ENCODE measurements at places on chromosomes 7 and 10.

DNA sequence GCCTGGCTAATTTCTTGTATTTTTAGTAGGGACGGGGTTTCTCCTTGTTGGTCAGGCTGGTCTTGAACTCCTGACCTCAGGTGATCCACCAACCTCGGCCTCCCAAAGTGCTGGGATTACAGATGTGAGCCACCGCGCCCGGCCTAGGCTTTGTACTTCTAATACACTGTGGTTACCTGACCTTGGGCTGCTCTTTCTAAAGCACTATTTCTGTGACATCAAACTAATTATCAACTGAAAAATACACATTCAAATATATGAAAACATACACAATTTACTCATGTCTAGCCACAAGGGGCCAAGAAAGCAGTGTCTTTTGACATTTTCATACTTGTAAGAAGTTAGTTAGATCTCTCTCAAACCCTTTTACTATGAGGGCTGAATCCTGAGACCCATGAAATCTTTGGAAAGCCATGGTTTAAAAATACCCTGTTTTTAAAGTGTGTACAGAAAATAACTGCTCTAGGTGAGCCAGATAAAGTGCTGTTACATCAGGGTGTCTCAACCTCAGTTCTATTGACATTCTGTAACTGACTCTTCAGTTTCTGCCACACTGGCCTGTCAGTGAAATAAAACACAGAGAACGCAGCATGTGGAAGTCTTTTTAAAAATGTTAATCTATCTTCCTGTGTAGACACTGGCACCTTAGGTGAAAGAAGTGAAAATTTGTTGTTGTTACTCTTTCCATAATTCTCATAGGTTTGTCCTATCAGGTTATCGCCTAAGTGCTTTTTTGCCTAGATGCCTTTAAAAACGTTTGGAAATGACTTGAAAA, 58.8 kb downstream of the CREM start:
- no peak for DNase-seq

GRCh38 chr10:68223535-68224165, 8.3 kb downstream of the ATOH7 start:
- no peak for DNase-seq

- no peak for DNase-seq
These were observed 47.0 kb upstream of the CDK1 start for GRCh38 chr10:60731134-60731885.

DNA sequence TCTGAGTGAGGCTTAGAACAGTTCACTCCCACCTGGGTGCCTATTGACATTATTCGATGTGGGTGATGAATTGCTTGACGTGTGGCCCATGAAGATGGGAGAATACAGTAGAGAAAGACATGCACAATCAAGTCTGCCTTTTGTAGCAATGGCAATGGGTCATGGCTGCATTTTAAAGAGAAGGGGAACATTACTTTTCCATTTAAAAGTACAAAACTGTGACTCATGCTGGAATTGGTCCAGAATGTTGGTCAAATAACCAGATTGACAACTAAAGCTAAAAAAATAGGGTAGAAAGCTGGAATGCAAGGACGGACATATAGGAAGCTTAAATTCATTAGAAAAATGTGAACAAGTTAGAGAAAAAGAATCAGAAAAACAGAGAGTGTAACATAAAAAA, 104.1 kb upstream of the SLC25A13 start:
- no peak for DNase-seq

DNA sequence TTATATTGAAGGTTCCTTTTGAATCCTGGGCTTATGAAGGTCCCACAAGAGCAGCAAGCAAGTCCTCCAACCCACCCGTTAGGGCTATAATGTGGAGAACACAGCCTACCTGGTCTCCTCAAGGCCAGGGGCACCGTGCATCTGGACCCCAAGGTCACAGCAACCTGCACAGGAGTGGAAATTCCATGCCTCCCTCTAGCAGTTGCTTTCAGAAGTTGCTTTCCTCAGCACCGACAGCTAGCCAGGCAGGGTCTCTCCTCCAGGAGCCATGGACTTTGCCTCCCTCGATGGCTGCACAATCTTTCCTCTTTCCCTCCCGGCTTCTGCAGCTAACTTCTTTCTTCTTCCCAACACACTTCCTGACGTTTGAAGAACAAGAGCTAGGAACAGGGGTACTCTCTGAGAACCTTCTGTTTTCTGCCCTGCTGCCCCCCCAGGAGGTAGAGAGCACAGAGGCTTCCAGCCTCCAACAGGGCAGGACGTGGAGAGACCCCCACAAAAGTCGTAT, 149.8 kb downstream of the PTPN20 start:
- no peak for DNase-seq

GRCh38 chr10:101224910-101225823, 4.1 kb downstream of the LBX1 start:
- no peak for DNase-seq

DNA sequence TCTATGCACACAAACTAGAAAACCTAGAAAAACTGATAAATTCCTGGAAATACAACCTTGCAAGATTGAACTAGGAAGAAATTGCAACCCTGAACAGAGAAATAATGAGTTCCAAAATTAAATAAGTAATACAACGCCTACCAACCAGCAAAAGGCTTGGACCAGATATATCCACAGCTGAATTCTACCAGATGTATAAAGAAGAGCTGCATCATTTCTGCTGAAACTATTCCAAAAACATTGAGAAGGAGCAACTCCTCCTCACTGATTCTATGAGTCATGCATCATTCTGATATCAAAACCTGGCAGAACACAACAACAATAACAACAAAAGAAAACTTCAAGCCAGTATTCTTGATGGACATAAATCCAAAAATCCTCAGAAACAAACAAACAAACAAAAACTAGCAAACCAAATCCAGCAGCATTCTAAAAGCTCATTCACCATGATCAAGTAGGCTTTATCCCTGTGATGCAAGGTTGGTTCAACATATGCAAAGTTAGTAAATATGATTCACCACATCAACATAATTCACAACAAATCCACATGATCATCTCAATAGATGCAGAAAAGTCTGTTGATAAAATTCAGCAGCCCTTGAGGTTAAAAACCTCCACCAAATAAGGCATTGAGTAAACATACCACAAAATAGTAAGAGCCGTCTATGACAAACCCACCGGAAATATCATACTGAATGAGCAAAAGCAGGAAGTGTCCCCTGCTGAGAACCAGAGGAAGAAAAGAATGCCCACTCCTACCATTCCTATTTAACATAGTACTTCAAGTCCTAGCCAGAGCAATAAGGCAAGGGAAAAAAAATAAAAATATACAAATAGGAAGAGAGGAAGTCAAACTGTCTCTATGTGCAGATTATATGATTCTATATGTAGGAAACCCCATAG, 98.2 kb downstream of the PCDH15 start:
- no peak for DNase-seq

DNA sequence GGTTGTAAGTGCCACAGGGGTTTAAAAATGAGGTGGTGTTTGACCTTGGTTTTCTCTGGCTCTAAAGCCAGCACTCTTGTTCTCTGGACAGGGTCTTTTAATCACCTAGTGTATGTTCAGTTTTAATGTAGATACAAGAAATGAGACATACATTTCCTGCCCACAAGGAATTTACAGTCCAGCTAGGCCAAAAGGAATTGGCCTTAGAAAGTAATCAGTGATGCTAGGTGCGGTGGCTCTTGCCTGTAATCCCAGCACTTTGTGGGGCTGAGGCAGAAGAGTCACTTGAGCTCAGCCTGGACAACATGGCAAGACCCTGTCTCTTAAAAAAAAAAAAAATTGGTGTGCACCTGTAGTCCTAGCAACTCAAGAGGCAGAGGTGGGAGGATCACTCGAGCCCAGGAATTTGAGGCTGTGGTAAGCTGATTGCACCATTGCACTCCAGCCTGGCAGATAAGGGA, 100.2 kb downstream of the LRMDA start:
- DNase-seq: no peak

DNA sequence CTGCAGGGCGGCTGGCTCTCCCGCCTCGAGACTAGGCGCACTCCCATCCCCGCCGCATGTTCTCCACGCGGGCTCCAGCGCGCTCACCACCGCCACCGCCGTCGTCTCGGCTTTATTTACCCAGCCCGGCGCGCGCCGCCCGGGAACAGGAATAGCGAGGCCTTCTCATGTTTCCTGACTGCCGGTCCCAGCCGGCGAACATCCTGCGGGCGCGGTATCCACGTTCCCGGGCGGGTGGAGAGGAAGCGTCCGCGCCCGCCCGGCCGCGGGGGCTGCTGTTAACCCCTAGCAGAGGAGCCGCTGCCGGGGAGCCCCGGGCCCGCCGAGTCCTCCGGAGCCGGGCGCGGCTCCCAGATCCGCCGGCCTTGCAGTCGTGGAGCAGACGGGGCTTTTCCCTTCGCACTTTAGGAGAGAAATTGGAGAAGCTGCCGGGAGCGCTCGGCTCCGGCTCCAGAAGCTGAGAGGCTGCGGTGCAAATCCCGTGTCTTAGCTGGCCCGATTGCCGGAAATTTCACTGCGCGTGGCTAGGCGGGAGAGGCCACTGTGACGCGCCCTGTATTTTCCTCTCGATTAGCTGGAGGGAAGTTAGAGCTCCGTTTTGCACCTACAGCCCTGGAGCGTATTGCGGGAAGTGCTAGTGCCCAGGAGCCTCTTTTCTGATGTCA, at the start of gene MKX:
Gene MKX, minus strand, starts transcription at position 88 of the 665 bp plus-strand sequence. CDS start 2,404 bp downstream, outside the sequence.
- no peak for DNase-seq

GRCh38 chr7:69502358-69502757, 95.9 kb upstream of the AUTS2 start:
- no peak for DNase-seq

DNA sequence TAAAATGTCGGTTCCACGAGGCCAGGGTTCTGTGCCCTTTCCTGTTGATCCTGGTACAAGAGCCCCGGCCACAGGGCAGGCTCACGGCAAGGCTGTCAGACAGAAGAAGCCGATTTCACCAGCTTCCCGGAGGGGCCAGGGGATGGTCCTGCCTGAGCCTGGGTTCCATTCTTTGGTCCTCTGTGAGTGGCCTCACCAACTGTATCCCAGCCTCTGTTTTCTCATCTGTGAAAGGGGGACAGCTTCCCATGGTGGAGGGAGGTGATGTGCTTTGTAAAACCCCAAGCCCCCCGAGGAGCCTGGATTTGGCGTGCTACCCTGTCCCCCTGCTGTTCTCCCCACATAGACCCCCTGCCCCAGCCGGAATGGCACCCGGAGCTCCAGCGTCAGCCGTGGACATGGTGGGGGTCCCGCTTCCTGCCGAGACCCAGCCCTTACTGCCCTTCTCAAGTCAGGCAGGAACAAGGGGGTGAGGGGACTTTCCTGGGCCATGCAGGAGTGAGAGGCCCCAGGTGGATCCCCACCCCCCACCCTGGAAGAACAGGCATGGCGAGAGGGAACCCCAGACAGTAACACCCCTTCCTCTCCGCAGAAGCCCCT, 28.3 kb upstream of the ELFN1 start:
- DNase-seq: no peak

DNA sequence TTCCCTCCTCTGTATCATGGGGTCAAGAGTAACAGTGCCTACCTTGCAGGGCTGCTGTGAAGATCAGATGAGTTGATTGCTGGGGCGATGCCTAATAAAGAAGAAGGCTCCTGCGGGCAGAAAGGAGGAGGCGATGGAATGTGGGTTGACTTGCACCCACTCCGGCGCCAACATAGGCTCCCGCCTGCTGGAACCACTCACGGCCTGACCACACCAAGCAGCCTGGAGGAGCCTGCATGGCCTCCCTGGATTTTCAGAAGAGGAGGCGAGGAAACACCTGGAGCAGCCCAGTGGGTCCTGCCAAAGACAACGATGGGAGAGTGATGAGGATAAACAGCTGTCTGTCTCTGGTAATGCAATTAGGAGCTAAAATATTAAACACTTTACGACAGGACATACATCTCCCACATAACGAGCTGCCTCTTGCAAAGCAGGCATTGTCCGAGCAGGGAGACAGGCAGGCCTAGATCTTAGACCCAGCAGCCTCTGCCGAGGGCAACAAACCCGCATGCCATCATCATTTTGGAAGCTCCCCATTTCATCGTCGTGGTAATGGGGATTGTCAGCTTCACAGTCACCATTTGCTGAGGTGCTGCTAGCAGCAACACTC, 302.9 kb upstream of the ZMIZ1 start:
- DNase-seq: no peak

DNA sequence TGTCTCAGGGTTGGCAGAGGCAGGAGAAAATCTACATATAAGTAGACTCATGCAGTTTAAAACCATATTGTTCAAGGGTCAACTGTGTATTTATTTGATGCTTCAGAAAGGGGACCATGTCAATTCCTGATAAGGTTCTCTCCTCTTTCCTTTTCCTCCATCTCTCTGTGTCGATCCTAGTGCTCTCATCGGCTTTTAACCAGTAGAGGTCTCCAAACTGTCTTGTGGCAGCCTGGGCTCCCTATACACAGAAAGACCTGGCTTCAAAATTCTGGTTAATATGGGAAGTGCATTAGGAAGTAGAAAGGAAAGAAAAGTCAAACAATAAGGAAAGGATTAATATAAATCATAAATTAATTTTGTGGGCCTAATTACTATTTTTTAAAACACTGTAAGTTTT, 304.4 kb upstream of the C7orf33 start:
- peak; percentile 23 for DNase-seq

DNA sequence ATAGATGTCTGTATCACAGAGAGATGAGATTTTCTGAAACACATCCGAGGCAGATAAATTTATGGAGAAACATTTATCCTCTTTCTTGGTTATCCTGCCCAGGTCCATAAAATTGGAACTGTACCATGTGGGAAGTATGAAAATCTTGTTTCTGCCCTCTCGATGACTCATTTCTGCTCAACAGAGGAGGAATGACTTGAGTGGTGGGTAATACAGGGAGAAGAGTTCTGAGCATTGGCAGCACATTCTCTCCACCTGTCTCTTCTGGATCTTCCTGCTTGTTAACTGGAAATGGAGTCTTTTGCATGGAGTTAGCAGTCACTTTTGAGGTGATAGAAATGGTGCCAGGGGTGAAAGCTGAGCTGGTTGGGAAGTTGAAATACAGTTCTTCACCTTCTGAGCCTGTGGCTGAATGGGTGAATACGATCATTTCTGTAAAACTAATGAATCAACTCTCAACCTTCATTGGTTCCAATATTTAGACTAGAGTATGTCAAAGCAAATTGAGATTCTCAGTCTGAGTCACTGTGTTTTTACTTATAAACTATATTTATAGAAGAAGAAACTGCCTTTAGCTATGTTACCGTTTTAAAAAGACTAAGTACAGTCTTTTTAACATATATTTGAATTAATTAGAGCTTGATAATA, 945.5 kb downstream of the SORCS3 start:
- no peak for DNase-seq

Measured in NCI-H146 (cell line).